ENCODE measurements at places on chromosomes 7 and 10. TPM values are rescaled to one million over a fixed set of nuclear protein-coding genes. Genes with fewer than 3 reads are reported as not detected.

GPC2 gene
- 8.5 TPM for total RNA-seq

DNA sequence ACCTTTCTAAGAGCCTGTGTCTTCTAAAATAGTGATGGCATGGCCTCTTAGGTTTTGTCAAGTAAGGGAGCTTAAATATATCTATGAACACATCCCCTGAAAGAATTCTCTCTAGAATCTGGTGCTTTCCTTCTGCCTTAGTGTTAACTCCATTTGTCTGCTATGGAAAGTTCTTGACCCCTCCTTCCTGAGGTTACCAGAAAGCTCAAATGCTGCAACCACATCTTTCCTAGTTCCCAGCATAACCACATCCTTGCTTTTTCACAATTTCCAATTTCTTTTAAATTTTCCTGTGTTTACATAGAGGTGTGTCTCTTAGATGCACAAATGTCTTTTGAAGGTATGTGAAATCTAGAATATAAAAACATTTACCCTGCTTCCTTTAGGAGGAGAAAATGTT, 16.4 kb upstream of the GSDME start:
- no peak for DNase-seq

HOXA11 gene
- not detected for total RNA-seq

- no peak for DNase-seq
Measured at GRCh38 chr10:27819781-27820531, 74.3 kb upstream of the MKX start.

DNA sequence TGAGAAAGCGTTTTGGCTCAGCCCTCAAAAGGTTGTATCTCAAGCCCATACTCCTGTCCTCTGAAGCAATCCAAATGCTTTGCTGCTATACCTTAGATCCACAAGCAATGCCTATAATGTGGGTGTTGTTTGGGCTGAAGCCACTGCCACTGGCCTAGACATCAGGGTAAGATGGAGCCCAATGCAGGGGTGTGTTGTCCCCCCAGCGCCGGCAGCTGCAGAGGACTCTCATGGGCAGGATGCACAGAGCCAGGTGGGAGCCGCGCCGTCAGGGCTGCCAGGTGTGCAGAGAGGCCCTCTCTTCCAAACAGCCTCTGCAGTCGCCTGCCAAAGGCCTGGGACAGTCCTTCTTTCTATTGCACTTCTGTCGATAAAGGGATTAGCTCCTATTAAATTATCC, 205.2 kb upstream of the SHH start:
- no peak for DNase-seq

- no peak for DNase-seq
Measured at GRCh38 chr7:110448918-110449317, 642.0 kb upstream of the LRRN3 start.

TMEM229A gene
- not detected for total RNA-seq

GRCh38 chr7:34155220-34155908, 250.0 kb downstream of the BMPER start:
- DNase-seq = no peak

CYCS gene
- 143 TPM for total RNA-seq

CCL24 gene
- not detected for total RNA-seq

DNA sequence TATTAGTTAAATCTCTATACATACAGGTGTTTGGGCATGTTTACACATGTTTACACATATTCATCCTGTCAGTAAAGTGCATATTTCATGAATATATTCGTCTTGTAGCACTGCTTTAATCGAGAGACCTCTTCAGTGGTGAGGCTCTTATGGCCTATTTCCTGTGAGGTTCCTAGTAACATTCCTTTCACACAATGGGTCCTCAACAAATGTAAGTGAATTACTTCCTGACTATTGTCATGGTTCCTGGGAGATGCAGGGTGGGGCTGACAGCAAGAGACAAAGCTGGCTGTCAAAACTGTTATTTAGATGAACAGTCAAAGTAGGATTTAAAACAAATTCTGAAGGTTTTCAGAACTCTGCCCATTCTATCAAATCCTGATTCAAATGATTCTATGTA, 12.4 kb upstream of the SEMA3A start:
- DNase-seq = no peak

AOC1 gene
- total RNA-seq = not detected

DNA sequence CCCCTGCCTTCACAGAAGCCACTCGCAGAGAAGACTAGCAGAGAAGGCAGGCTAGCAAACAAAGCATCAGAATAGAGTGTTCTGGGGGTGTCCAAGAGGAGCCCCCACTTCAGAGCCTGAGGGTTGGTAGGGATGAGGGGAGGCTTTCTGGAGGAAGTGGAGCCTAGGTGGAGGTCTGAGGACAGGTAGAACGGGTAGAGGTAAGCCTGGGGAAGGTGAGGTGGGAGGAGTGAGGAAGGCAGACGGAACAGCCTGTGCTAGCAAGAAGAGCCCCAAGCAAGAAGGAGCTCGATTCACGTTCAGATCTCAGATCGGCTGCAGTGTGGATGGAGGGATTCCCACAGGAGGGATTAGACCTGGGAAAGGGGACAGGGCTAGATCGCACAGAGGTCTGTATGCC, 66.0 kb upstream of the DUSP5 start:
- DNase-seq = no peak

DNA sequence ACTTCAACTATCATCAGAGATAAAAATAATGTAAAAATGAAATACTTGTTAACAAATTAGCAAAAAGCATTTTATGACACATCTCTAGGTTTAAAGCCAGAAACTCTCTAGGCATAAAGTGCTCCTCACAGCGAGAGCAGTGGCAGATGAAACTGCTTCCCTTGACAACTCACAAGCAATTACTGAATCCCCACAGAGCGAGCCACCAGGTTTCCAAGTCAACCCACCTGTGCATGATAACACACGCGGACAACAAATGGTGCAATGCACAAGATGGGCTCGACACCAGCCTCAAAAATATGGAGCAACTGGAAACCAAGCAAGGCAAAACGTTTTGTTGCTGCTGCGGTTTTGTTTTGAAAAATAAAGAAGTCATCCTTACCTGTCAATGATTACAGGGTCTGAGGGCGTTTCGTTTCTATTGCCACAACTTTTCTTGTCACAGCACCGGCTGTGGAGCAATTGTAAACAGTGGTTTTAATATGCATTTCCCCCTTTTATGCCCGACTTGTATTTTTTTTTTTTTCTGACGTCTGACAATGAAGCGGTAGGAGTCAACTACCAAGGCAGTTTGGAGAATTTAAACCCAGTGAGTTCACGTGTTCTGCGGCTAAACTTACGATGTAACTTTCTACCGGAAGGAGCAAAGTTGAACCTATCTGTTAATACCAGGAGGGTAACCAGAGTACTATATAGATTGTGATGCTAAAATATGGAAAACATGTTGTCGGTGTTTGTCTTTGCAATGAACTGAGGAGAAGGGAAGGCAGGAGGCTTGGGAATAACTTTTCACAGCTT, 7.0 kb downstream of the EBF3 start:
- no peak for DNase-seq

GRCh38 chr10:130510755-130511154, 374.6 kb downstream of the GLRX3 start:
- no peak for DNase-seq

HOXA2 gene
- not detected for total RNA-seq

DNA sequence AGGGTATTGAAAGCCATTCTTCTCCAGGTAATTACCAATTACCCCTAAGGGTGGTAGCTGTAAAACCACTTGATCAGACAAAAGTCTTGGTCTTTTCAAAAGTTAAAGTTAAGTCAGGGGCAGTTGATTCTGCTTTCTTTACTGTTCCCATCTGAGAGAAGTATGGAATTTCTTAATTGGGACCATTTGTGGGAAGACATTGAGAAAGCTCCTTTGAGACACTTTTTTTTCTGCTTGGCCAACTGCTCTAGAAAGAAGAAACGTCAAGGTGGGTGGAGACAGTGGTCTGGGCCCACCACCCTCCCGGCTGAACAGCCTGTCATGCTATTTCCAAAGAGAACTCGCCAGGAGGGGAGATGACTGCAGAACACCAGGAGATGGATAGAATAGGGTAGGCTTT, 45.3 kb downstream of the WNT2 start:
- DNase-seq = no peak

DNA sequence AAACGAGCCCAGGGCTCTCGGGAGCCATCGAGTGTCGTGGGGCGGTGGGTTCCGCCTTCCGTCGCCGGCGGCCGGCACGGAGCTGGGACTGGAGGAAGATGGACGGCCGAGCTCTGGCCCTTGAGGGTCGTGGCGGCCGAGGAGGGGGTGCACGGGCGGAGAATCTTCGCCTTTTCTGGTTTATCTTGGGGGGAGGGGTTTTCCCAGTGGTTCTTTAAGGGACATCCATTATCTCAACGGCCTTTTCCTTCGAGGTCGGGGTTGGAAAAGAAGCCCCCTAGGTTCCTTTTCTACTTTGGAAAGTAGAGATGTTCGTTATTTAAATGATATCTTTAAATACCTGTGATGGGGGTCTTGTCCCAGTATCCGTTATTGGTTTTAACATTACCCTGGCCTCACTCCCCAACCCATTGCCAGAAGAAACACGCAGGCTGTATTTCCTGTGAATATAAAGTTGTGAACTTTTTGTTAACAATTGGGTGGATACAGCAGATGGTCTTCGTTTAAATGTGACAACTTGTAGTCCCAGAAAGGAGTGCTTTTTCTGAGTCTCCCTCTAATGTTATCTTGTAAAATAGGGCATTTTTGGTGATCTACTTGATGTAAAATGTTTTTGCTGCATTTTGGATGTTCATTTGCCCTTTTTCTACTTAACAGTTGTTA, 765 bp downstream of the CCAR1 start:
- DNase-seq = no peak

DNA sequence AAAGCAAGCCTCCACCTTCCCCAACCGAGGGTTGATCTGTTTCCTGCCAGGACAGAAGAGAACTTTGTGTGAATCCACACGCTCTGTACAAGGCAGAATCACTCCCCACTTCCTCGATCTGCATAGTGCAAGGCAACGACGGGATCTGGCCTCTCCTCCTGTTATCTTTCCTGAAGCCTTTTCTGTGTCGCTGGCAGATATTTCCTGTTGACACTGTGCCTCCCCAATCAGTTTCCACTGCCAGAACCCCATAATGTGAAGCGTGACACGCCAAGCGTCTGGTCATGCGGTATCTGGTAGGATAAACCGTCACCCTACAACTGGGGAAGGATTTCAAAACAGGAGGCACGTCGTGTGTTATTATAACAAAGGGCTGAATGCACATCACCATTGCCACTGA, 57.2 kb downstream of the FAM171A1 start:
- no peak for DNase-seq

DNA sequence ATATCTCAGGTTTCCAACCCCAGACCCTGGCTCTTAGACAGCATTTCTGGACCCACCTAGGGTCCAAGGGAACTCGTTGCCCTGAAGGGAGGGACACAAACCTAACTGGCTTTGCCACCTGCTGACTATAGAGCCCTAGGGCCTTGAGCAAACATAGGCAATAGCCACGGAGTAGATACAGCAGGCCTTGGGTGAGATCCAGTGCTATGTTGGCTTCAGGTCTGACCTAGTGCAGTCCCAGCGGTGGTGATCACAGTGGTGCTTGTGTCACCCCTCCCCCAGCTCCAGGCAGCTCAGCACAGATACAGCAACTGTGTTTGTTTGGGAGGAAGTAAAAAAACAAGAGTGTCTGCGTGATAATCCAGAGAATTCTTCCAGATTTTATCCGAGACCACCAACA, 9.7 kb upstream of the TNKS2 start:
- no peak for DNase-seq

- no peak for DNase-seq
Measured at GRCh38 chr10:77925795-77926565, 575 bp downstream of the DLG5 start.

DNA sequence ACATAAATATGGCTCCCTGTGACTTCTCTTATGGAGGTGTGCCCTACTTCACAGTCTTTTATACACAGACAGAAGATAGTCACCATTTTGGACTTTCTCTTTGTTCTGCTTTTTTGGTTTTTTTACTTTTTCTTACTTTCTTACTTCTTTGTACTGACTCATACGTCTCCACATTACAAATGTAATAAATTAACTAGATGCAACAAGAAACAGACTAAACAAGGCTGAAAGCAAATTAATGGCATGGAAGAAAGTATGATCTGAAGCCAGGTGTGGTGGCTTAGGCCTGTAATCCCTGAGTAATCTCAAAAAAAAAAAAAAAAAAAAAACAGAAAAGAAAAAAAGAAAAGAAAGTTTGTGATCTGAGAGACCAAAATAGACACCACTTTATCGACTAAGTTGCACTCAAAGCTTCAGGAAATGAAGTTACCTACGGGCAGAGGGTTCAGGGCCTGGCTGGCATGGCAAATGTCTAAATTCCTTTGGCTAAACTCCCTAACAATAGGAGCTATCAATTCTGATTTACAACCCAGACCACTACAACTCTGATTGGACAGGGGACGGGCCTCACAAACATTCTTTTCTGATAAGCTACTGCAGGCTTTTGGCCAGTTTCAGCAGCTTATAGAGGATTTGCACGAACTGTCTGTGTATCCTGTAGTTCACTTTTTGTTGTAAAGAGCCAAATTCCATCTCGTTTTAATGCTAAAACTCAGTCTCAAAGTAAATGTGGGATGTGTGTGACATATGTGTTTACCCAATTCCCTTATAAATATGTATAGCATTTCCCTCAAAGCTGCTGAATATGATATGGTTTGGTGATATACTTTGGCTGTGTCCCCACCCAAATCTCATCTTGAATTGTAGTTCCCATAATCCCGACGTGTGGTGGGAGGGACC, 129.1 kb downstream of the SEPTIN14 start:
- no peak for DNase-seq

CYP3A4 gene
- total RNA-seq = not detected

DNA sequence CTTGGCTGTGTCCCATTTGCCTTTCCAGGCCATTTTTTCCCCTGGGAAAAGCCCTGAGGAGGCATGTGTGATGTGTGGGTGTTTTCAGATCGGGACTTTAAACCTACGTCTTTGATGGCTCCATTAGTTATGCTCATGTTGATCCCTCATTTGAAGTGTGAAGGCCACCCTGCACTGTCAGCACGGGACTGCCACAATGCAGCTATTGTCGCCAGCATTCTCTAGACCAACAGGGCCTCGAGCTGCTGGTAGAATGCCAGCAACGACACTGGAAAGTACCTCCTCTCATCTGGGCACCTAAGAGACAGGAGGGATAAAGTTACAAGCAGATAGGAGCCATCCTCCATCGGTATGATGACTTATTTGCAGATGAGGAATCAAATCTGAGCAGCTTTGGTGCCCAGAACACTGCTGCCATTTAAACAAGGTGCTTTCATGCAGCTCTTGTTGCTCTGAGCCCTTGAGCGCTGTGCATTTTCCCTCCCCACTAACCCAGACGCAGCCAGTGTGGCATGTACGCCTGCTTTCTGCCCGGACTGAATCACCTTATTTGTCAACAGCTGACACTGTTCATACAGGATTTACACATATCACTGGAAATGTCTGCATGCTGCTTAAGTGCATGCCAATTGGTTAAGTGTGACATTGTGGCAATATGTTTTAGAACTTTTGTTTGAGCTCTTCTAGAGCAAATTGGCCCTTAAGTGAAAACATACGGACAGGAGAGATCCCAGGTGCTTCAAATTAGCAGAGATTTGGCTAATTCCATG, 175.0 kb upstream of the PITRM1 start:
- no peak for DNase-seq

- no peak for DNase-seq
Measured at GRCh38 chr10:114576132-114576487, 82.0 kb downstream of the ABLIM1 start.
